ENCODE measurements at places on chromosomes 4 and X.

- no peak for DNase-seq
Measured at GRCh38 chr4:40214661-40215418, 18.0 kb downstream of the RHOH start.

GRCh38 chrX:462853-463252 lies 76.1 kb upstream of the PPP2R3B start:
- DNase-seq = no peak

DNA sequence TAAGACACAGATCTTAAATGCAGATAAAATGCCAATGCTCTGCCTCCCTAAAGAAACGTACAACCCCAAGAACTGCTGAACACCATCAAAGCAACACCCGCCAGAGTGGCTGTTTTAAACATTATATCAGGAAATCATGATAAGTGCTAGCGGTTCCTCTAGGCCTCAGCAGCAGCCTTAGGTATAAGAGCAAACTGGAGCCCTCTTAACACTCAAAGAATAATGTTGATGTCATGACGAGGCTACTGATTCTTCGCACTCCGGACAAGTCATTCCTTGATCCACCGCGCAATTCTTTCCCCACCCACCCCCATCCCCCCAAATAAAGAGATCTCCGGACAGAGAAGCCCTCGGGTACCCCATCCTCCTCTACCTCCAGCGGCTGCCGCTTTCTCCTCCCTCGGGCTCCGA lies 507 bp downstream of the LIN54 start:
- peak; percentile 44 for DNase-seq

GRCh38 chrX:152865232-152865920 lies 32.5 kb upstream of the ZNF185 start:
- DNase-seq = no peak

- peak; percentile 53 for DNase-seq
Measured at GRCh38 chrX:150934453-150934852, 36.0 kb upstream of the CD99L2 start.

- DNase-seq = peak; percentile 60
Measured at GRCh38 chr4:6692806-6693205, 872 bp upstream of the S100P start.

GRCh38 chr4:73653695-73654106 lies 33.5 kb upstream of the RASSF6 start:
- DNase-seq = peak; percentile 38

DNA sequence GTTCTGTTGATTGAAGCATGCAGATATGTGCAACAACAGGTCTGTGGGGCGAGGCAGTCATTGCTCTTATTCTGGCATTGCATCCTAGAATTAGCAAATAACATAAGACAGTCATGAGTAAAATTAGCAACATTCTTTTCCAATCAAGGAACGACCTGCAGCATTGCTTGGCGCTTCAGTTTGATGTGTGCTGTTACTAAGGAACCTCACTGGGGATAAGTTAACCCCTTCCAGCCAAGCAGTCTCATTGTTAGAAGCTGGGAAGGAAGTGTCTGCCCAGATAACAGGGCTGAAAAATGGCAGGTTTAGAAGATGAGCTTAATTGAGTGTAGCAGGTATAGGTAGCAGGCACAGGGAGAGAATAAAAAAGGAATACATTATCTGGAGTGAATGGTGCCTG lies 55.4 kb downstream of the RBM46 start:
- DNase-seq = no peak

GRCh38 chr4:3135155-3136011 lies 60.9 kb downstream of the HTT start:
- no peak for DNase-seq

- no peak for DNase-seq
Measured at GRCh38 chr4:41859087-41859486, 76.1 kb upstream of the TMEM33 start.

DNA sequence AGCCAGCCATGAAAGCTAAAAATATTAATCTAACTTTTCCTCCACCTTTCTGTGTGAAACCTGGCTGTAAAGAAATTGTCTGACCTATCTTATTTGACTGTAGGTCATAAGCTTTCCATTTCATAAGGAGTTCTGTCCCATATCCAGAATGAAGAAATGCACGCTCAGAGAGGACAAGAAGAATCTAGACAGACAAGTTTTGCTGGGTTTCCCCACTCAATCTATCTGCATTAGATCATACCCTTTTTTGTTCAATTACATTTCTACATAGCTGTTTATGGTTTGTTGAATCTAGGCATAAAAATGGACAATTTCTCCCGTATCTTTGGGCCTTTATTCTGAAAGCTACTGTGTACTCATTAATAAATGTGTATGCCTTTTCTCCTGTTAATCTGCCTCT lies 1495.1 kb downstream of the C4orf33 start:
- DNase-seq = peak; percentile 12

- no peak for DNase-seq
Measured at GRCh38 chr4:48594180-48594579, 104.1 kb downstream of the ZAR1 start.

GRCh38 chr4:110411574-110412011 lies 64.4 kb upstream of the ENPEP start:
- DNase-seq = no peak

DNA sequence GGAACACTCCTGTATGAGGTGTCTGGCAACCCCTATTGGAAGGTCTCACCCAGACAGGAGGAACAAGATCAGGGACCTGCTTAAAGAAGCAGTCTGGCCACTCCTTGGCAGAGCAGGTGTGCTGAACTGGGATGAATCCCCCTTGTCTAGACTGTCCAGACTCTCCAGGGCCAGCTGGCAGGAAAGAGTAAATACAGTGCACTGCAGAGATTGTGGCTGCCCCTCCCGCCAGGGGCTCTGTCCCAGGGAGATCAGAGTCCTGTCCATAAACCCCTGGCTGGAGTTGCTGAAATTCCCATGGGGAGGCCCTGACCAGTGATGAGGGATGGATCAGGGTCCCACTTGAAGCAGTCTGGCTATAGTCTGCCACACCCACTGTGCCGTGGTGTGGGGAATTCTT lies 17.7 kb downstream of the STPG2 start:
- DNase-seq = no peak

DNA sequence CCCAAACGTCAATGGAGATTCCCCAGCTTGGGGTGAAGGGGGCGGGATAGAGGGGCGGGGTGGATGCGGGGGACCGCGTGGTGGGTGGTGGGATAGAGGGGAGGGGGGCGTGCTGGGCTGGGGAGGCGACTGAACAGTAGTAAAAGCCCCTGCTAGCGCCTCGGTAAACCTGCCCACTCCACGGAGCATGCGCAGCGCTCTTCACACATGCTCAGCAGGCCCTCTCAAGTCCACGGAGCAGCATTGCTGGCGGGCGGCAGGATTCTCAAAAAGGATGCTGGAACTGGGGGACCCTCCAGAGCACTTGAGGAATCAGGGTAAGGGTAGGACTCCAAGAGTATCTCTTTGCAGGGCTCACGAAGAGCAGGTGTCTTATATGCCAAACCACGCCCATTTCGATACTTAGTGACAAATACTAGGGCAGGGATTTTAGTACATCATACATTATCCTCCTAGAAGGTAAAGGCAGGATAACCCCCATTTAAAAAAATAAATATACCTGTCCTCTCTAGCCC lies 378 bp upstream of the RPS6KA6 start:
- peak; percentile 34 for DNase-seq

GRCh38 chrX:64642482-64642881 lies 247.2 kb upstream of the MTMR8 start:
- no peak for DNase-seq

- no peak for DNase-seq
Measured at GRCh38 chrX:140355429-140355828, 149.4 kb downstream of the SOX3 start.

- no peak for DNase-seq
Measured at GRCh38 chrX:39296472-39296871, 495.2 kb downstream of the MID1IP1 start.

DNA sequence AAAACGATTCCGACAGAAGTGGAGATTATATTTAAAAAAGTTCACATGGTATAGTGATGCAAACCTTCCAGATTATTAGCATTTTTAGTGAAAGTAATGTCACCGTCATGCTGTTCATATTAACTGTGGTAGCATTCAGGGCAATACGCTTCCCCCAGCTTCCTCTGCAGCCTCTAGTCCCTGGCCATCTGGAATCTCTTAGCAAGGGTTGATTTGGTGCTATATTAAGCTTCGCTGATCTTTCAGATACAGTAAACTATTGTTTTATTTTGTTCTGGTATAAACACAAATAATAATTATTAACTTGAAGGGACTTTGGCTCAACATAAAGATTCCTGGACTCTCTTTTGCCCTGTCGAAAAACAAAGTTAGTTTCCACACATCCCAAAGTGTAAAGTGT lies 1080.5 kb upstream of the TENM3 start:
- DNase-seq = no peak

DNA sequence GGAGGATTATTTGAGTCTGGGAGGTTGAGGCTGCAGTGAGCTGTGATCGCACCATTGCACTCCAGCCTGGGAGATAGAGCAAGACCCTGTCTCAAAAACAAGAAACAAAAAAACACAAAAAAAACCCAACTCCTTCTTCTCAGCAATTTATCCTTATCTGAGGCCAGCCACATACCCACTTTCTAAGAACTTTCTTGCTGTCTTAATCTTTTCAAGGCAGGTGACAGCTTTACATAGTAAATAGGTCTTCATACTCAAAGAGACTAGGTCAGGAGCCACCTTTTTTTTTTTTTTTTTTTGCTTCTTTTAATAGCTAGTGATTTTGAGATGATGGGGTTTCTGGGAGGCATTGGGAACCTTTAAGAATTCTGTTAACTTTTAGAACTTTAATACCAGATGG lies 26.1 kb upstream of the ZCCHC13 start:
- DNase-seq = no peak

GRCh38 chr4:40414673-40415072 lies 79.5 kb downstream of the CHRNA9 start:
- no peak for DNase-seq

DNA sequence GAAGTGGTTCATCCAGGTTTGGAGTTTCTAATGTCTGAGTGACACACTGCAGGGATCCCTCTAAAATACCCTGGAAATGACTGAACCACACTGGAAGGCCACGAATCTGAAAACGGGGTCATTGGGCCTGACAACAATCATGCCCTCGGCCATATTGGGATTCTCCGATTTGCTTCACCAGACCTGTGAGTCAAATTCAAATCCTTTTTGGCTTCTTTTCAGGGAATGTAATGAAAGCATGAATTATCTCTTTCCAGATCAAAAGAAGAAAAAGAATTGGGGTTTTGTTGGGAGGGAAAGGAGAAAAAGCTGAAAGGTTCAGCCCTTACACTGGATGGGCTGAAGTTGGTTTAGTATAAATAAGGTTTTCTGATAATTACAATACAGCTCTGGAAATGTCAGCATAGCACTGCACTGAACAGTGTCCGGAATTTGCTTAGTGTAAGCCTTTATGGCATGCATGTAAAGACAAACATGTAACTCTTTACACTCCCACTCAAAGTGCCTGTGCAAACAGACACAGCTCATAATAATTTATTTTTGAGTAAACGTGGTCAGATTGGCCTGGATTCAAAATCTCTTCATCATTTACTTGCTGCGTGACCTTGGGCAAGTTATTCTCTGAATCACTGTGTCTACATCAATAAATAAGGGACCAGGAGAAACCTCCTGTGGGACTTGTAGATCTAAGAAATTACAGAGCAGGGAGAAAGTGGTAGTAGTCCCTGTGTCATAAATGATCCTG lies 21.4 kb downstream of the CT47C1 start:
- DNase-seq = peak; percentile 74

- DNase-seq = no peak
Measured at GRCh38 chrX:109299091-109299490, 182.8 kb downstream of the GUCY2F start.

- peak; percentile 83 for DNase-seq
Measured at GRCh38 chr4:140726776-140727500, 29.2 kb downstream of the TBC1D9 start.

- no peak for DNase-seq
Measured at GRCh38 chrX:724256-724655, 93.7 kb downstream of the SHOX start.

GRCh38 chrX:79623098-79623762 lies 256.1 kb upstream of the ITM2A start:
- no peak for DNase-seq

DNA sequence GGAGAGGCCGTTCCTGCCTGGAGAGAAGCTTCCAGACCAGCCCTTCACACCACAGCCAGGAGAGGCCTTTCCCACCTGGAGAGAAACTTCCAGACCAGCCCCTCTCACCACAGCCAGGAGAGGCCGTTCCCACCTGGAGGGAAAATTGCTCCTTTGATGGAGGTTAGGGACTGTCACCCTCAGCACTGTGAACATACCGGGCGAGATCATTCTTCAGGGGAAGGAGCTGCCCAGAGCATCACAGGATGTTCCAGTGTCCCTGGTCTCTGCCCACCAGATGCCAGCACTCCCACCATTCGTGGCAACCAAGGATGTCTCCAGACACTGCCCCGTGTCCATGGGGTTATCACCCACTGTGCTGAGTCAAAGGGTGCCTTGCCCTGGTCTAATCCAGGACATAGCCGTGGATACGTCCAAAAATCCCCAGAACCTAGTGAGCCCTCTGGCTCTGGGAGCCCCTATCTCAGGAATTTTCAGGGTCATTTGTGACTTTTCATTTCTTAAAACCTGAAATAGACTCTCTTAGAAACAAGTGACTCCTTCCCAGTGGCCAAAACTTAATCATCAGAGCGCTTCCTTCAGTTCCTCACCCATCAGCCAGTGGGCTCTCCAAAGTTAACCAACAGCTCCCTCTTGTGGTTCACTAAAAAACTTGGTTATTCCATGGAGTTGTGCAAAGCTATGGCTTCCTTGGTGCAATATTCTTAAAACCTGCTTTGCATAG lies 80.2 kb downstream of the CRMP1 start:
- DNase-seq = peak; percentile 64

- DNase-seq = no peak
Measured at GRCh38 chr4:5993876-5994811, 24.1 kb downstream of the C4orf50 start.

DNA sequence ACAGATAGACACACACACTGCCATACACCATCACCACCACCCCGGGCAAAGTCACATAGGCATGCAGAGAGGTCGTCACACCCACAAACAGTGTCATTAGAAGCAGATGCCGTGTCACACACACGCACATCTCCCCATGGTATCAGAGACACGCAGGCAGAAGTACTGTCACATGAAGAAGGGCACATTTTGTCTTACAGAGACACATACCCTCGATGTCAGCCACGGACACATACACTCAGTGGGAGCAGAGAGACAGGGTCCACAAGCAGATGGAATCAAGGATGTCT lies 3.3 kb downstream of the NALF2 start:
- no peak for DNase-seq

DNA sequence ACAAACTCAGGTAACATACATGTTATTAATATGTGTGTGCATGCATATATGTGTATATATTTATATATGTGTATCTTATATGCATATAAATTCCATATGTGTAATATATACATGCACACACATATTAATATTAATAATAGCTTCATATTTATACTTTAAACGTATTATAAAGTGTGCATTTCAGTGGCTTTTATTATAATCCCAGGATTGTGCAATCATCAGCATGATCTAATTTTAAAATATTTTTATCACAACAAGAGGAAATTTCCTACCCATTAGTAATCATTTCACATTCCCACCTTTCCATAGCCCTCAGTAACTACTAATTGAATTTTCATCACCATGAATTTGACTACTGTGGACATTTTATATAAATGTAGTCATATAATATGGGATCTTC lies 2211.9 kb upstream of the TENM3 start:
- peak; percentile 11 for DNase-seq

- DNase-seq = peak; percentile 72
Measured at GRCh38 chrX:53133400-53133799, 39.5 kb downstream of the KANTR start.

GRCh38 chrX:42992199-42992943 lies 214.4 kb upstream of the PPP1R2C start:
- peak; percentile 53 for DNase-seq

- DNase-seq = no peak
Measured at GRCh38 chrX:119055687-119056086, 17.1 kb upstream of the CT47C1 start.

- DNase-seq = peak; percentile 71
Measured at GRCh38 chr4:124104101-124104500, 608.4 kb downstream of the ANKRD50 start.
